Type B pancreatic cell (in vitro differentiated cells): ENCODE measurements at places on chromosomes 2 and 18.

- H3K27me3 ChIP-seq = no peaks in the 10 kb centered on the region
- H3K36me3 ChIP-seq = peaks cover 4% of the 10 kb centered on the region
- peak overlapping the region; percentile 20 for H3K4me3 ChIP-seq
- no peak overlapping the region for H3K27ac ChIP-seq
- peaks cover 30% of the 10 kb centered on the region for H3K4me1 ChIP-seq
- no peak for DNase-seq
Measured at GRCh38 chr2:84456156-84456555, 2.9 kb downstream of the SUCLG1 start.

GRCh38 chr18:61833387-61833786 is 59.4 kb downstream of the RNF152 start:
- no peaks in the 10 kb centered on the region for H3K27me3 ChIP-seq
- H3K27ac ChIP-seq = no peak overlapping the region
- no peak for DNase-seq
- H3K4me1 ChIP-seq = peaks cover 19% of the 10 kb centered on the region
- H3K36me3 ChIP-seq = peaks cover 31% of the 10 kb centered on the region

- H3K4me1 ChIP-seq = peaks cover 29% of the 10 kb centered on the region
- peaks cover 26% of the 10 kb centered on the region for H3K36me3 ChIP-seq
- peak overlapping the region; percentile 93 for H3K4me3 ChIP-seq
- no peak for DNase-seq
- H3K27ac ChIP-seq = peak overlapping the region; percentile 100
Measured at GRCh38 chr2:200863782-200864175, 679 bp downstream of the CLK1 start.

DNA sequence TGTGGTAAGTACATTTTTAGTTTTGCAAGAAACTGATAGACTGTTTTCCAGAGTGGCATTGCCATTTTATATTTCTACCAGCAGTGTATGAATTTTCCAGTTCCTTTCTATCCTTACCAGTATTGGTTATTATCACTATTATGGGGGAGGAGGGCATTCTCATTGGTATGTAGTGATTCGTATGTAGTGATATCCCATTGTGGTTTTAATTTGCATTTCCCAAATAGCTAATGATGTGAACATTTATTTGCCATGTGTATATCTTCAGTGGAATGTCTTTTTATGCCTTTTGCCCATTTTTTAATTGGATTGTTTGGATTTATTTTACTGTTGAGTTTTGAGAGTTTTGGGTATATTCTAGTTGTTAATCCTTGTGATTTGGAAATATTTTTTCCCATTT is 16.9 kb downstream of the EIF5B start:
- H3K36me3 ChIP-seq = peaks cover 10% of the 10 kb centered on the region
- DNase-seq = no peak
- no peak overlapping the region for H3K27ac ChIP-seq
- H3K4me3 ChIP-seq = no peak overlapping the region

DNA sequence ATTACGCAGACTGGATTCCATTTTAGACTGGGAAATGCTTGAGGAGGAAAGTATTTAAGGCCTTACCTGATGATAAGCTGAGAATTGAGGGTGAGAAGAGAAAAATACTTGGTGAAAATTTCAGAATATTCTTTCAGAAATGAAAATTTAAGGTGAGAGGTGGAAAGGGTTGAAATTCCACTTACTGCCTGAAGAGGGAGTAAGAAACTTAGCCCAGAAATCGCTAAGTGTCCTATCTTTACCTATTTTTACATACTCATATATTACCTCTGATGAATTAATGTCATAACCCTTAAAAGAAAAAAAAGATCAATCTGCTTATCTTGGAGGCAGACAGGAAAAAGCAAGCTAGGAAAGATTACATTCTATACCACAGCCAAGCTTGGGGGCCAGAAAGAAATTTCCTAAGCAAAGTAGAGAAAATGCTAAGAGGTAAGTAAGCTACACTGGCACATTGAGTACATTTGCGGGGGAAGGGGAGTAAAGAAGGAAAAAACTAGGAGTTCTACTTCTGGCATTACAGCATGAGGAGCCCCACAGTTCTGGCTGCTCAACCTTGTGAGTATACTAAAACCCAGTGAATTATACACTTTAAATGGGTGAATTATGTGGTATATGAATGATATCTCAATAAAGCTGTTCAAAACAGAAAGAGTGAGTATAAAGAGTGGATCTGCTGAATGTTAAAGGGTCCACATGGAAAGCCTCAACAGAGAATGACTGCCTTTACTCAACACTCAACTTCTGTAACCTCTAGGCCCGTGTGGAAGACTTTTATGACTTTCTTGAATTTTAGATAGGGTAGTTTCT is 33.8 kb downstream of the SMC6 start:
- no peaks in the 10 kb centered on the region for H3K27me3 ChIP-seq
- H3K27ac ChIP-seq = no peak overlapping the region
- H3K4me3 ChIP-seq = no peak overlapping the region
- no peaks in the 10 kb centered on the region for H3K4me1 ChIP-seq

DNA sequence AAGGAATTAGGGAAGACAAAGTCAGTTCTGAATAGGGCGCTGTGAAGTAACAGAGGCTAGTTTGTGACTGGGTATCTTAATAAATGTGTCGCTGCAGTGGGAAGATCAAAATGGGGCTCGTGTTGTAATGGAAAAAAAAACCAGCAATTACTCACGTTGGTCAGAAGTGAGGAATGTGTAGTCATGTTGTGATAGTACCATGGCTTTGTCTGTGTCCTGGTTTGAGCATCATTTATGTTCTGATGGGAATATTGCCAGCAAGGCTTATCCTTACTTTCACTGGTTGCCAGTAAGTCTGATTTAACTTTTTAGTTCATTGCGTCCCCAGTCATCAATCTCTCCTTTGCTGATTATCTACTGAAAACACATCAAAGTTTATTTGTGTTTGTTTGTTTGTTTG is 467.6 kb downstream of the NYAP2 start:
- no peak overlapping the region for H3K4me3 ChIP-seq
- no peaks in the 10 kb centered on the region for H3K27me3 ChIP-seq
- no peak for DNase-seq
- H3K36me3 ChIP-seq = no peaks in the 10 kb centered on the region
- H3K27ac ChIP-seq = no peak overlapping the region

DNA sequence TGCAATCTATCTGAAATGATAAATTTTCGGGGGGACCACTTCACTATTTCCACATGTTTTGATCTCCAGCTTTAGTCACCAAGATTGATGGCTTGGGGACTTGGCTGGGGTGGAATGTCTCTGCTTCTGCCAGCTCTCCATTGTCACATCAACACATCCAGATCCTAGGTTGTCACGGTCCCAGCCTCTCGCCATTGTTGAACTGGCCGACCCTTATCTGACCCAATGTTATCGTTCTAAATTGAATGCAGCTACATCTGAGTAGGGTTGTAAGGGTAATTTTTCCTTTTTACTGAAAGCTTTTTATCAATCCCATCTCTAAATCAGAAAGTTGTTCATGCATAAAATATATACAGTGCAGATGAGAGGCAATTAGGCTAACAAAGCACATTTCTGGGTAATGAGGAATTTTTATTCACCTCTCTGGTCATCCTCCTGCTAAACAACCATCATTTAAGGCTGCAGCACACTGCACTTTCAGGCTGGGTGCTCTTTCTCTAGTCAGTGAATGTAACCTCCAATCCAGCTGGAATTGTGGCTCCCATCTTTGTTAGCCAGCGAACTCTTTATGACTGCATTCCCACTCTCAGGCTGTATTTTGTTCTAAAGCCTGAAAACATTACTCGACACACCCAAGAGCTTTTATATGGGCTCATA is 128.2 kb downstream of the COL4A4 start:
- H3K27ac ChIP-seq = no peak overlapping the region
- H3K36me3 ChIP-seq = no peaks in the 10 kb centered on the region
- DNase-seq = no peak

- H3K4me1 ChIP-seq = peaks cover 11% of the 10 kb centered on the region
- no peak overlapping the region for H3K27ac ChIP-seq
- H3K4me3 ChIP-seq = no peak overlapping the region
- H3K36me3 ChIP-seq = no peaks in the 10 kb centered on the region
- H3K27me3 ChIP-seq = peaks cover 6% of the 10 kb centered on the region
Measured at GRCh38 chr2:238696331-238696730, 151.6 kb upstream of the TWIST2 start.

DNA sequence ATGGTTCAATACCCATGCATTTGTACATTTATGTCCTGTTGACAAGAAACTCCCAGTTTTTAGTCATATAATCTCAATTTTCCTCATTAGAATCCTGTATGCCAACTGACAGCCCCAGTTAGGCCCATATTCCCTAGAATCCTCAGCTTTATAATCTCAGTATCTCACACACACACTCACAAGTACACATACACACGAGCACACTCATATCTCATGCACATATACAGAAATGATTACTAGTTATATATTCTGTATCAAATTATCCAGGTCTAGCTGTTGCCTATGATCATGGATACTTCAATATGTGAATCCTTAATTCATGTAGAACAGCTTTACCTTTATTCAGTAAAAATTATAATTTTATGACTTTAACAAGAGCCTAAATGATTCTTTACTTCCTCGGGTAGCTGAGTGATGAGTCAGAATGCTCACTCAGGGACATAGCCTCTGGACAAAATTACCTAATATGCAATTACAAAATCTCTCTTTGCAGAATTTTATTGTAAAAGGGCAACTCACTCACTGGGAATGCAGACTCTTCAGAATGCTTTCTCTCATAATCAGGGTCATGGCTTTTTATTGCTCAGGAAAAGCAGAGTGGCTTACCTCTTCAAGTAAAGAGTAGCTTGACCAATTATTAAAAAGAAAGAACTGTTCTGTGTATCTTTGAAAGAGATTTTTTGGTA is 193.6 kb upstream of the PIK3C3 start:
- no peak overlapping the region for H3K27ac ChIP-seq
- no peaks in the 10 kb centered on the region for H3K36me3 ChIP-seq
- no peak for DNase-seq

DNA sequence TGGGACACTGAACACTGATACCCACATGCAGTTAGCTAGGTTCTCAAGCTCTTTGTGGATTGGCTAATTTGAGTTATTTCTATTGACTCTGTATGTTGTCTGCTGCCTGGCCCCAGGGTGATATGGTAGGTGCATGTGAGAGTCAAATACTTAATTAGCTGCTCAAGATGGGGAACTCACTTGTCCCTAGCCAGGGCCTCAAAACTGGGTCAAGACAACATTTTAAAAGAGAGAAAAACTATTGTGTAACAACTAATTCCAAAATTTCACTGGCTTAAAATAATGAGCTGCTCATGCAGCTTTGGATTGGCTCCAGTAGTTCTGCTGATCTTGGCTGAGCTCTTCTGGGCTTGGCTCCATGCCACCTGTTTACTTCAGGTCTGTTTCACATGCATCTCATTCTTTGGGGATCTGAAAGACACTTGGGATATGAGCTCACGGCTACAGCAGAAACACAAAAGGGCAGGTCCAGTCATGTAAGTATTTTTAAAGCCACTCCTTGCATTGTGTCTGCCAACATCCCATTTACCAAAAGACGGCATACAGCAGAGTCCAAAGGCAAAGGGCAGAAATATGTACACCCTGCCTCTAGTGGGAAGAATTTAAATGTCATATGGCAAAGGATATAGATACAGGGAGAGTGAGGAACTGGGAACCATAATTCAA is 716.8 kb downstream of the SUCLG1 start:
- no peak overlapping the region for H3K27ac ChIP-seq
- peaks cover 6% of the 10 kb centered on the region for H3K27me3 ChIP-seq
- no peak overlapping the region for H3K4me3 ChIP-seq

DNA sequence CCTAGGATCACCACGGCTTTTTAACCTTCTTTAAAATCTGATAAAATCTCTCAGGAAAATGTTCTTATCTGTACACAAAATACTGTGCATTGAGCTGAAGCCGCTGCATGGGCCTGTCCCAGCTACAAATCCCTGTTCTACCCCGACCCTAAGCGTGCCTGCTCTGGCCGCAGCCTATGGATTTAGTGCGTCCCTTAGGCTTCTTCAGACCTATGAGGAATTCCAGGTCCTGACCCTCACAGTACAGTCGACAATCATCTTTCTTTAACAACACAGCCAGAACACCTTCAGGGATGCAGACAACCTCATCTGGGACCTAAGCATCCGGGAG is 477 bp upstream of the WDCP start:
- DNase-seq = no peak
- no peaks in the 10 kb centered on the region for H3K27me3 ChIP-seq
- peak overlapping the region; percentile 86 for H3K27ac ChIP-seq
- peak overlapping the region; percentile 100 for H3K4me3 ChIP-seq
- peaks cover 8% of the 10 kb centered on the region for H3K36me3 ChIP-seq

DNA sequence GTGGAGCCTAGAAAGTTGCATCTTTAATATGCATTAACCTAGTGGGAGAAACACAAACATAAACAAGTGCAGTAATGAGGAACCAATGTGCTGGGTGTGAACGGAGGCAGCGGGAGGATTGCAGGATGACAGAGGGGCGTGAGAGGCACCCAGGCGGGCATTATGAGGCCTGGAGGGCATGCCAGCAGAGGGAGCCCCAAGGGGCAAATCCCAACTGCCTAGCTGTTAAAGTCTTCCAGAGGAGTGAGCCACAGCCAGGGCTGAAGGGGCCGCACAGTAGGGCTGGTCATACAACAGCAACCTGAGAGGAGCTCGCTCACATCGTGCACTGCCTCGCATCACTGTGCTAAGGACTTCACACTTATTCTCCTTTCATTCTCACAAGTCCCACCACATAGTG is 13.3 kb upstream of the PRELID3A start:
- no peaks in the 10 kb centered on the region for H3K36me3 ChIP-seq
- H3K4me1 ChIP-seq = peaks cover 5% of the 10 kb centered on the region
- H3K27me3 ChIP-seq = peaks cover 10% of the 10 kb centered on the region
- H3K27ac ChIP-seq = no peak overlapping the region
- DNase-seq = no peak

DNA sequence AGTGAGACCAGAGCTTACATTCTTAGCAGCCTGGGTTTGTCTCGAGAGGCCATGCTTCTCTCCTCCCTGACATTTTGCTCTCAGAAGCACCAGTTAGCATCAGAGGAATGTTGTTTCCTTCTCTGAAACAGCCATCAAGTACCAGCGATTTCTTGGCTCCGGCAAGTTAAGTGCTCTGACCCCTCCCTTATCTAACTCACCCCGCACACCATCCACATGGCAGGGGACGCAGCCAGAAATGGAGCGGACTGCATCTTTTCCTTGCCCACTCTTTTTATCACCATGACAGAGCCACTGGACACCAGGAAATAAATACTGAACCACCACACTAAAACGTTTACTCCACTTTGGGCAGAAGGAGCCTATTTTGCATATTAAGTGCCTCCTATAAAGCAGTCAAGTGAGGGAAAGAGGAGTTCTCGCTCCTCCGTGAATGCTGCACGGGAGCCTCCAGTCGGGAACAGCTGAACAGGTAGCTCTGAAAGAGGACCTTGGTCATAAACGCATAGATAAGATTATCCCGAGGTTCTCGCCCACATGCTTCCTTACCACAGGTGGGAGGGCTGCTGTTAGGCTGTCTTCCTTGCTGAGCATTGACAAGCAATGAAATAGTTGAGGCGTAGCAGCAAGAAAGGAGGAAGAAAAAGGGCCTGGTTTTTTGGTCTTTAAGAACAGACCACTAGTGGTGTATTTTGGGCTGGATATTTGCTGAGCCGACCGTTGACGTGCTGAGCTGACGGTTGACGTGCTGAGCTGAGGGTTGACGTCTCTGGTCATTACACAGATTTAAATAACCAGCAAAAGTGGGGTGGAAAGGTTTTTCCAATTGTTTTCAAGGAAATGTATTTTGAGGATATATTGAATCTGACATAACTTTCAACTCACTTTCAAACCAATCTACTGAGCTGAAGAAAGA is 71.4 kb upstream of the ITGB6 start:
- DNase-seq = no peak
- peaks cover 30% of the 10 kb centered on the region for H3K36me3 ChIP-seq
- peaks cover 36% of the 10 kb centered on the region for H3K4me1 ChIP-seq
- H3K4me3 ChIP-seq = peak overlapping the region; percentile 39
- H3K27me3 ChIP-seq = no peaks in the 10 kb centered on the region
